Panc1 (cell line): ENCODE measurements at places on chromosomes 5 and 9.

DNA sequence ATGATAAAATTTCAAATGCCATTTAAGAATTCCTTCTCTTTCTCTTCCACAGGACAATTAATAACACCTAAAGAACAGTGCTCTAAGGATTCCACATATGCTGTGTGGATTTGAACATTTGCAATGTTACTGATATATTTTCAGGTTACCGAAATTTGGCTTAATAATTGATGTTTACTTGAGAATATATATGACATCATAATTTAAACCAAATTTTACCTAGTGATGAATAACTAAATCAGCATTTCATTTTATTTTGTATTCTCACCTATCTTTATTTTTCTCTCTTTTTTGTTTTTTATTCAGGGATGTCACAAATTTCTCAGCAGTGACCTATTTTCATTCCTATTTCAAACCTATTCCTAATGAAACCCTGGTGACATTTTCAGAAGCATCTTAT lies 429.6 kb downstream of the SLCO4C1 start:
- DNase-seq, result no peak

DNA sequence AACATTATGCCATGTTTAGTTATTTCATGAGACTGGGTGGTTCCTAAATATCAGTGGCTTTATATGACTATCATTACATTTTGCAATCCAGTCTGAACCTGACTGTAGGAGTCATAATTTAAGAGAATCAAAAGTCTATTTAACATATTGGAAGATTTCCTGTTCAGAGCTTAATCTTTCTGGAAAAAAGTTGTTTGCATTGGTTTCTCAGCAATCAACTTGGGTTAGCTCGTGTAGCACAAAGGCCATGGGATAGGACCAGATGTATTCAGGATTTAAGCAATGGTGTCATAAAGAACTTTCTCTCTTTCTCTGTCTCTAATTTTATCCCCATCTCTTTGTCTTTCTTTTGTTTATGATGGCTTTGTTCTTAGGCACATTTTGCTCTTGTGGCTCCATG lies 296.0 kb upstream of the KCNN2 start:
- DNase-seq, result no peak

DNA sequence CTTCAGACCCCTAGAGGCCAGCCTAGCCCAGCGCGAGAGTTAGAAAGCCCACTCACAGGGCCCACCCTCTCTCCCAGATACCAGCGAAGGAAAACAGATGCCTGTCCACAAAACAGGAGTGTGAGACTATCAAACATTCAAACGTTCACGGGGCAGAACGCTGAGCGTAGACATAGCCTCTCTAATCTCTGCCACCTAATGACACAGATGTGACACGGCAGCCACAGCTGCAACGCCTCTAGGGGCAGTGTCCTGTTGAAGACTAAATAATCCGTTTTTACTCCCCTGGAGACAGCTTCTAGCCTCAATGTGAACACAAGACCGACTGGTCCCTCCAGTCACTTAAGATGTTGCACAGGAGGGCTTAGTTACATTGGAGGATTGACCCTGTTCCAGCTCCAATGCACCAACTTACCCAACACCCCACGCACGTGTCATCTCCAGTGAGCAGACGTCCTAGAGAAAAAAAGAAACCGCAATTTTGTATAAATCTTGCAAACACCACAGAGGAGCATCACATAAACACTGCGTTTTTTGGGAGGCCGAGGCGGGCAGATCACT lies 14.3 kb downstream of the DIPK1B start:
- DNase-seq, result peak; percentile 32

GRCh38 chr5:67193439-67193807 lies 3.2 kb downstream of the CD180 start:
- no peak for DNase-seq

DNA sequence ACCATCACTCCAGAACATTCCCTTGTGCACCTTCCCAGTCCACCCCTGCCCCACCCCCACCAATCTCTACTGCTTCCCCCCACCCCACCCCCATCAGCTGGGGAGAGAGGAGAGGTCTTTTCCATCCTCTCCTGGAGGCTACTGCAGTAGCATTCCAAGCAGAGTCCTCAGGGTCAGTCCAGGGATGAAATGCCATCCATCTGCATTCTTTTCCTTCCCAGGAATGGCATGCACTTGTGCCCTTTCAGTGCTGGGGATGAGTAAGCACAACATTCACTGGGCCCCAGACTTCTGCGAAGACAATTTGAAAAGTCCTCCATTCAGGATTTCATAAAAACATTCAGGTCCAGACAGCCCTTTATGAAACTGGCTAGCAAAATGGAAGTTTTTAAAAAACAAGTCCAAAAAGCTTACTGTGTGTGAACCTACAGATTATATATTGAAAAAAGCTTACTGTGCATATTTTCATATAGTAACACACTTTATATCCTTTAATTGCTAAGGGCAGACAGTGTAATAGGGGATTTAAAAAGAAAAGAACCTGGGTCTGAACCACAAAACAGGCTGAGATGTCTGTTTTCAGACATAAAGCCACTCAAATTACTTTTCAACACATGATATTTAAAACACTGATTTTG lies 50.0 kb upstream of the GOLPH3 start:
- DNase-seq, result no peak

DNA sequence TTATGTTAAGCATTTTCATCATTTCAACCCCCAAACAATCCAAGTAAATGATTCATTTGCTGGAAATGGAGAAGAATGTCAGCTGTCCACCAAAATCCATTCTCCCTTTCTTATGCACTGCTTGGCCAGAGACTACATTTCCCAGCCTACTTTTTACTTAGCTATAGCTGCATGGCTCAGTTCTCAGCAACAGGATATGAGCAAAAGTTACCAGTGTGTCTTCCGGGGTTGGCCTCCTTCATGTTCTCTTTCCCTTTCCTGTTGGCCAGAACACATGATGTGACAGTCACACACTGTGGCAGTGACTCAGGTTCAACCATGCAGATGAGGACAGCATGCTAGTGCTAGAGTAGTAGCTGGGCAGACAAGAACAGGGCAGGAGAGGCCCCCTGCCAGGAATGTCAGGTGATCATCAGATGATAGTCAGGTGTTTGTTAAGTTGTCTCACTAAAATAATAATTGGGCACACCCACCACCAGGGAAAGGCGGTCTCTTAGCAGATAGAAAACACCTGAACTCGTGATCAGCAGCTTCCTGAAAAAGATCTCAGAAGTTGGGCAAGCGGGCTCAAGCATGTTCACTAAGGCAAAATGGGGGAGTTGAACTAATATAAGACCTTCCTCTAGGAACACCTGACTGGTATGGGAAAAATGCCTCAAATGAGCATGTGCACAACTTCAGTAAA lies 12.2 kb downstream of the GPR150 start:
- DNase-seq, result no peak

GRCh38 chr9:94002316-94003140 lies 47.4 kb upstream of the BARX1 start:
- peak; percentile 20 for DNase-seq

DNA sequence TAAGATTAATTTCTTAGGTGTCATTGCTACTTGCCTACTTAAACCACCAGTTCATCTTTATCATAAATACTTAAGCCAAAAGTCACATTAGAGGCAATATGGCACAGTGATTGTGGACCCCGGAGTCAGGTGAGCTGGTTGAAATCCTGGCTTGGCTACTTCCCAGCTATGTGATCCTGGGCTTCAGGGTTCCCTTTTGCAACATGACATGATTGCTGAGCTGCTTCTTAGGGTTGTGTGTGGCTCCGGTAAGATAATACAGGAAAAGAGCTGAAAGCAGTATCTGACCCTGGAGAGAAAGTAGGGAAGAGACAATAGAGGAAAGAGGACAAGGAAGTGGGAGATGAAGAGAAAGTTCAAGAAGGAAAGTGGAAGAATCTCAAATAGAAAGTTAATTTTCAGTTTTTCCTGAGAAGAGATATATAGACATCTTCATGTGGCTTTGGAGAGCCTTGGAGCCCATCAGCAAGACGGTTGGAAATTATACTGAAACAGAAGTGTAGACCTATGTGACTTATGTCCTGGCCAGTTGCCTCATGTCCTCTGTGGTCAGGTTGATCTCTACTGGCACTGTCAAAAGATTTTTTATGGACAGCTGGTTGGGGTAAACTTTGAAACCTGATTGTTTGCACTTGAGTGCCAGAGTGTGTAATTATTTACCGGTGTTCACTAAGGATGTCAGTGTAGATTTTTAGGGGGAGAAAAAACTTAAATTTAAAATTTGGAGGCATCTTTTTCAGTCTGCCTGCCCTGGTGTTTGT lies 93.2 kb downstream of the GHR start:
- DNase-seq, result no peak

- DNase-seq, result no peak
These were observed 138.4 kb upstream of the DAPK1 start for GRCh38 chr9:87359264-87359663.

DNA sequence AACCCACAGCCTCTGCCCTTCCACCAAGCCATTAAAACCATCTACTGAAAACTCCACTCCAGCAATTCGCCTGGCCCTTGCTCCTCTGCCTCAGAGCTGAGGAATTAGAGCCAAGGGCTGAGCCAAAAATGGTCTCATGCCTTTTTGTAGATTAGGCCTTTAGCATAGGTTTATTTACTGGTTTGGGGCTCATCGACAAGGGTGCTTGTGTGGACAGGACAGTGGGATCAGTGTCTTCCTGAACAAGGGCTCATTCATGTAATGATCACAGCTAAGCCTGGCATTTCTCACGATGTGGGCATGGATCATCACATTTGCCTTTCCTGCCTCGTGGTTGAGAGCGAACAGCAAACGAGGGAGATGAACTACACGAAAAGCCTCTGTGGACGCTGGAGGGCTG lies 59.2 kb upstream of the PHF24 start:
- no peak for DNase-seq

GRCh38 chr9:86685556-86685955 lies 261.8 kb downstream of the GAS1 start:
- DNase-seq, result no peak

GRCh38 chr9:16106021-16106571 lies 553.3 kb downstream of the CCDC171 start:
- DNase-seq, result no peak

DNA sequence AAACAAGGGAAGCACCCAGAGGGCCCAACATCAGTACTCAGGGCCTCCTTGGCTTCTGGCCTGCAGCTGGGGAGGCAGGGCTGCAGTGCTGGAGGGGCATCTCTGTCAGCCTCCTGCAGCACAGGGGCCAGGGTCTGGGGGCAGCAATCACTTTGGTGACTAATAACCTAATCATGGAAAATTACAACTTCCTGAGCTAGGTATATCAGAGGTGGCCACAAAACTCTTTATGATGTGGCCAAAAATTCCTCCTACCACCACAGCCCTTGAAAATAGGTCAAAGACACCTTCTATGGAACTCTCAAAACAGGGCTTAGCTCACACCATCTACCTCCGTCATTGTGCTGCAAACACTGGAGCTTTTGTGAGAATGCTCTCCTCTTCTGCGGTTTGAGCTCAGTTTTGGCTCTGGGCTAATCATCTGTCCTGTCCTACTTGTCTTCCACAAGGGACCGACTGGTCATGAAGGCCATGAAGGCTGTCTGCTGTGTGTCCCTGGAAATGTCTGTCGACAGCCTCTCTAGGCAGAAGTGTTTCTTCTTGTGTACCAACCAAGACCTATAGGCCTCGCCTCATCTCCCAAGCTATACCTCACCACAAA lies 28.6 kb downstream of the CSF2 start:
- DNase-seq, result no peak

DNA sequence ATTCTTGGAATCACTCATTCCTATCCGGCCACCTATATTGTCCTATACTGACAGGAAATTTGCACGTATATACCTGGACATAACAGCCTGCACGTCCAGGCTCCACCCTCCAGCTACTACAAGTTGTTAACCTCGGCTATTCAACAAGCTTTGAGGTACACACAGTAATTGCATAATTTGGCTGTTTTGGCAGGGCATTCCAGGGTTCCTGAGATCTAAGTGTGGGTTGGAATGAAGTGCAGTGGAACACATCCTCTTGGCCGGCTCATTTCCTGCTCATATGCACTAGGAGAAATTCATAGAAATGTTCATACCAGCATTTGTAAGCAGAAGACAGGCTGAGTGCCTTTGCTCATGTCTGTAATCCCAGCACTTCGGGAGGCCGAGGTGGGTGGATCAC lies 222.3 kb downstream of the FBXL7 start:
- no peak for DNase-seq

DNA sequence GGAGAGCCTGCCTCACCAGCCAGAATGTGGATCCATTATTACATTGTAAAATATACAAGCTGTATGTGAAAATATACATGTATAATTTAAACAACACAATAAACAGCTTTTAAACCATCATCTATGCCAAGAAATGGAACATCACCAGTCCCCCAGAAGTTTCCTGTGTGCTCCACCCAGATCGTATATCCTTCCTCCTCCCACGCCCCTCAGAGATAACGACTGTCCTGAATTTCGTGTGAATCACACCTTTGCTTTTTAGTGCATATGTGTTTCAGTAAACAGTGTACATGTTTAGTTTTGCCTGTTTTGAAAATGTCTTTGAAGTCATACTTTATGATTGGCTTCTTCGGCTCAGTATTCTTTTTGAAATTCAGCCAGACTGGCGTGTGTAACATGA lies 134.6 kb upstream of the MYO10 start:
- DNase-seq, result no peak

DNA sequence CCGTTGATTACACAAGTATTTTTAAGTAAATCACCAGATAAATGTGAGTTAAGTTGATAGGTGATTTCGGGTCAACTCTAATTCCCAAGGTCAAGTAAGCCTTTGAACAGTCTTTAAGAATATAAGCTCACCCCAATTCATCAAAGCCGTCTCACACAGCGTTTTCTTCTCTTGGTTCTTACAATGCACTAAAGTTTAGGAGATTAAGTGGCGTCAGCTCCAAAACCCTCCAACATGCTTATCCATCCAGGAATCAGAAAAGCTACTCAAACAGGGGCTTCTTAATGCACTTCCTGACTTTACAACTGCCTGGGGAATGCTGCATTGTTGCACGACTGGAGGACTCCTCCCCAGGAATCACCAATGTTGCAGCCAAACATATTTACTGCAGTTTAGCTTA lies 206.2 kb upstream of the EFNA5 start:
- DNase-seq, result no peak

DNA sequence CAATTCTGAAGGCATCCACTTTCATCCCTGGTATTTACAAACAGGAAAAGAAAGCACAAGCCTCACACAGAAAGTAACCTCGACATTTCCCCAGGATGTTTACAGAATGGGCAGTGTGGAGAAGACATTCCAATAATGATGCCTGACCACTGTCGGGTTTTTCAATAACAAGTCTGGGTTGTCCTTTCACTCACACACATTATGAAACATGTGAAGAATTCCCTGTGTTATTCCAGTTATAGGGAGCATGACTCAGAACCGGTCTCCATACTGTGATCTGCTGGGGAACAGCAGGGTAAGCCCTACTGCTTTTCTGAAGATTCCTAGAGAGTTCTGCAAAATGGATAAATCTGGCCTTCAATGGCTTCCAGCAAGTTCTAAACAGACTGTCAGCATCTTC lies 155.3 kb downstream of the ADAMTS12 start:
- no peak for DNase-seq
